ENCODE measurements at places on chromosomes 2 and 18. TPM values are rescaled to one million over a fixed set of nuclear protein-coding genes. Genes with fewer than 3 reads are reported as not detected.
A peak's percentile ranks its signal among the peaks of the same experiment; 100 is the strongest.

- no peak for DNase-seq
These were observed 313.3 kb upstream of the GULP1 start for GRCh38 chr2:187978356-187978755.

DNA sequence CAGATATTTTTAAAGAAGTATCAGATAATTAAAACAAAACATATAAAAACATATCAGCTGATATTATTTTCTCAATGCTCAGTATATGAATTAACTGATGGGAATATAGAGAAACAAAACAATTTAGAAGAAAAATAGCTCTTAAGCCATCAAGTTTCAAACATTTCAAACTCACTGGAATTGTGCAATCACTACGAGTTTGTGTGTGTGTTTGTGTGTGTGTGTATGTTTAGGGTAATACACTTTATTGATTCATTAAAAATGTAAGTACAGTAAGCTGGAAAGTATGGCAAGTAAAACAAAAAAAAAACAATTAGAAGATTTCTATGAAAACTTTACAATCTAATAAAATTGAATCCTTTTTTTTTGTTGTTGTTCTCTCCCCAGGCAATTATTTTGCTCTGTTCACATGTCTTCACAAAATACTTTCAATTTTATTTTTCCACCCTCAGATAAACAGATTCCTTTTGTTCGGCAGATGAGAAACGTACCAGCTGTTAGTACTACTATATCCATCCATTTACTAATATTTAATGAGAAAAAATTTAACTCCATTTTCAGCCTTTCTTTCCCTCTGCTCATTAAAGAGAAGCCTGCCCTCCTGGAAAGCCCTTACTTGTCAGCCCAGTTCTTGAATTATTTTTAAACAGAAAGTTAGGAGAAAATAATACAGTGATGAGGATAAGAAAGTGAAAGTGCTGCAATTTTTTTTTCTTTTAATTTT, 87.6 kb downstream of the SLC8A1 start:
- DNase-seq, result no peak

DNA sequence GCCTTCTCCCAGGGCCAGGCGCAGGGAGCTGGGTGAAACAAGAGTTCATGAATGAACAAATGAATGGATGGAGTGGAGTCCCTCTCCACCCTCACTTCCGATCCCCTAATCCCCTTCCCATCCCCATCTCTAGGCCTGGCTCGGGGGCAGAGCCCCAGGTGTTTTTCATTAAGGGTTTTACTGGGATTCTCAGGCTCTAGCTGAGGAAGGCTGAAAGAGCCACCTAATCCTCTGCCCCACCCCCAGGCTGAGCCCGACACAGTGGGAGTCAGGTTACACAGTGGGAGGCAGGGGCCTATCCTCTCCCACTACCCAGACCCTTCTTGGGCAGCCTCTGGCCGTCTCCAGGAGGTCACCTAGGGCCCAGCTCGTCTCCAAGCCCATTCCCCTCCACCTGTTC, 36.1 kb downstream of the SDC1 start:
- DNase-seq, result no peak

The DNAJC5G gene
- total RNA-seq, result not detected

- no peak for DNase-seq
These were observed 112.3 kb downstream of the SEPTIN10 start for GRCh38 chr2:109501461-109501860.

DNA sequence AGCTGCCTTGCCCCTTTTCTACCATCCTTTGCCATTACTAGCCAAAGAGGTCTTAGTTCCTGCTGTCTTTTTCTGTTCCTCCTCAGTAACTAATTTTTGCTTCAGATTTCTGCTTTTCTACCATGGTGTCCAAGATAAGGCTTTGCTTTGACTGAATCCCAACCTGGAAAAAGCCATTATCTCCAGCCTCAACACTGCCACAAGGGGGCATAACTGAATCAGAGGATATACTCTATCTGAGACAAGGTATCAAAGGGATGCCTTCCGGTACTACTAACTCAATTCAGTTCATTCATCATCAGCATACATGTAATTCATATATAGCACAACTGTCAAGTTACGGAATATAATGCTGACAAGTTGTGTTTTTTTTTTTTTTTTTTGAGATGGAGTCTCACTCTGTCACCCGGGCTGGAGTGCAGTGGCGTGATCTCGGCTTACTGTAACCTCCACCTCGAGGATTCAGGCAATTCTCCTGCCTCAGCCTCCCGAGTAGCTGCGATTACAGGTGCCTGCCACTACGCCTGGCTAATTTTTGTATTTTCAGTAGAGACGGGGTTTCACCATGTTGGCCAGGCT, 11.4 kb downstream of the OSGEPL1 start:
- peak; percentile 7 for DNase-seq

- no peak for DNase-seq
These were observed 32.4 kb downstream of the MOGAT1 start for GRCh38 chr2:222703886-222704285.

- DNase-seq, result no peak
These were observed 20.8 kb downstream of the RBMS1 start for GRCh38 chr2:160472839-160473251.

GRCh38 chr2:224584785-224585210, 365 bp downstream of the CUL3 start:
- DNase-seq, result peak; percentile 69

The CNDP1 gene
- total RNA-seq, result not detected

DNA sequence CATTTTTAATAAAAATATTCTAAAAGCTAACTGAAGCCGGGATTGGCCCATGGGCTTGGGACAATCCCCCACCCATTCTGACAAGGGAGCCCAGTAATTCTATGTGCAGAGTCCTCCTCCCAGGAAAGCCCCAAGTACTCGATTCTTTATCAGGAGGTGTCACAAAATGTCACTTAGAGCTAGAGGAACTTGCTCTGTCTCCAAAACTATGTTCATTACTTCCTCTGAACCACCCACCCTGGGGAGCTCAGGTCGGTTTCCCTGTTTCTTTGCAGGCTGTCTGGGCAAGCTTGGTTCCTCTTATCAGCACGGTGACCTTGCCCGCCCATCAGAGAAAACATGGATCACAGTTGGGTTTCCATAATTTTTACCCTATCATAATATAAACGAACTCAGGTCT, 430.6 kb upstream of the ID2 start:
- no peak for DNase-seq

All from activated naive CD8-positive, alpha-beta T cell treated with anti-CD3 and anti-CD28 coated beads for 36 hours (primary cell).